LoVo (cell line): ENCODE measurements at places on chromosomes 12 and 14.

- DNase-seq = peak; percentile 58
These were observed 69.4 kb downstream of the ATXN2 start for GRCh38 chr12:111529424-111530368.

GRCh38 chr14:65164068-65164824 lies 61.9 kb upstream of the MAX start:
- peak; percentile 67 for DNase-seq

DNA sequence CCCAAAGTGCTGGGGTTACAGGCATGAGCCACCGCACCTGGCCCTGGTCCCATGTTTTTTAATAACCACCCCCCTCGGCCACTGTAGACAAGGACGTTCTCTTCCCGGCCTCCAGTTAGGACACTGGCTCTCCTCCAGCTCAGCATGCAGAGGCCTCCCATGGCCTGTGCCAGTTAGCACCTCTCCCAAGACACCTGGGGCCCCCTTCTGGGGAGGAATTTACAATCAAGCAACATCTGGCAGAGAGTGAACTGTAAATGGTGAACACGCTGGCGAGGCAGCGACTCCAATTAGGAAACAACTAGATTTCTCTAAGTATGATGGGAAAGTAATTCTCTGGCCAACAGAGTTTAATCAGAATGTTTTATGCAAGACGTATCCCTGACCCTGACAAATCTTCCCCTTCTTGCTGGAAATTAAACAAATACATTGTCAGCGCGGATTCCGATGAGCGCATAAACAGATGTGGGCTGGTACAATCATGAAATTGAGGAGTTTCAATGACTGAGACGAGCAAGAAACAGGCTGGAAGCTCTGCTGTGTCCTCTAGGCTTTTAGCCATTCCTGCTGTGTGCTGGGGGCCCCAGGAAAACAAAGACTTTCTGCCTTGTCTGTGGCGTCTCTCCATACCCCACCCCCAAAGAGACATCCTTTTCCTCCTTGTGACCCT lies 61.7 kb upstream of the DLK1 start:
- no peak for DNase-seq

- peak; percentile 88 for DNase-seq
These were observed 1.2 kb upstream of the CPNE8 start for GRCh38 chr12:38906482-38907200.

DNA sequence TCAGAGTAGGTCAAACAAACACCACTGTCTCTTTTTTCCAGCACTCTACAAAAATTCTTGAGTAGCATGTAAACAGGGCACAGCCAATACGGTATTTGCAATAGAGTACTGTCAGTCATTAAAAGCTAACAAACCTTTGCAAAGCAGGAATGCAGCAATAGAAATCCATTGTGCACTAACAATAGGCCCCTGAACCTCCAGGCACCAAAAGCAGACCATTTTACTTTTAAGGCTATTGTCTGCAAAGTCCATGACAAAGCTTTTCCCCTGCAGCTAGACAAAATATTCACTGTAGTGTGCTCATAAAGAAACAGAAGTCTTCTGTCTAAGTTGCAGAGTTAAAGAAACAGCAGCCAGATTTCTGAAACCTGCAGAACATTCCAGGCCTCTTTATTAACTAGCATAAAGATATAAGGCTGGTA lies 191.9 kb downstream of the SOX5 start:
- DNase-seq = no peak

DNA sequence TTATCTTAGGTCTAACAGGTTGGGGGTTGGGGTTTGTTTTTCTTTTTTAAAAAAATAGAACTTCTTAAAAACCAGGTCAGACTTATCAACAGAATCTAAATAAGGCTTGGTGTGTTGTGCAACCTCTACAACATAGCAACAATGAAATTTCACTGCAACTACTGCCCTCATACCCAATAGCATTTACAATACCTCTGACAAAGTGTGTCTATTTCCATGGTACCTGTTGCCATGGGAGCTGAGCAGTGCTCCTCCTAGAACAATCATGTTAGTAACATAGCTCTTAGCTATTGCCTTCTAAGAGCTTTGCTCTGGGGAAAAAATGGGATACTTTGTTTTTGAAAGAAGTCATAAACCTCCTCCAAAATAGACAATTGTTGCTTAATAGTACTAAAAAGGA lies 103.3 kb upstream of the CCDC175 start:
- DNase-seq = no peak

DNA sequence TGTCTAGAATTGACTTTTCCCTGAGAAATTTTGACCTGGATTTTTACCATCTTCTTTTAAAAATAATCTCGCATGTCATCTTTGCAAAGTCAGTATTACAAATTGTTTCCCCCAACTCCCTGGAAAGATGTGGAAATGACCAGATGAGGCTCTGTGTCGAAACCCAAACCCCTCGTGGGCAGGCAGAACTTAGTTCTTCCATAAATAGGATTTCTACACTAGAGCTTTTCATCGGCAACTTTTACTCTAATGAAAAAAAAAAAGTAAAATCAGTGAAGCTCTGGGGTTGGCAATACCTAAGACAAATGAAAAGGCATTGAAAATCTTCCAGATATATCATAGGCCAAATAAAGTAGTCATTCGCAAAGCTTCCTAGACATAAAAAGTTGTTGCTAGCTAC lies 17.0 kb downstream of the SSPN start:
- DNase-seq = no peak

- DNase-seq = no peak
These were observed 146.3 kb downstream of the PDZRN4 start for GRCh38 chr12:41334390-41334789.

GRCh38 chr14:101865288-101865687 lies 99.1 kb upstream of the DYNC1H1 start:
- no peak for DNase-seq

- no peak for DNase-seq
These were observed 25.5 kb downstream of the YEATS4 start for GRCh38 chr12:69385038-69385437.

DNA sequence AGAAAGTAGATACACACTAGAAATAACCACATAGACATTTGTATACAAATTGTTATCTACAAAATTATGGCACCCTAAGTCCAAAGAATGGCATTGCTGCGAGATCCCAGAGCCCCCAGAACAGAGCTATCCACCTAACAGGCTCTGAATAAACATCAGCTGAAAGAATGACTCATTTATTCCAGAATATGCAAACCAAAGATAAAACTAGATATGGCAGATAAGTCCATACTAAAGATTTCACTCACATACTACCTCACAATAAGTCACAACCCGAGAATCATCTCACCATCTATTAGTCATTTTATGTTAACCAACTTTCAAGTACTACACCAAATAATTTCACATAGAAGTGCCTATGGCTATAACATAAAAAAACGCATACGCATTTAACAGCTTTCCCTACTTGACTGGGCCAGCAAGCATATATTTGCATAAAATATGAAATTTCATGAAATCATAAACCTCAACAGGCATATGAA lies 5.6 kb downstream of the CNIH1 start:
- no peak for DNase-seq

GRCh38 chr12:3592856-3593625 lies 102.0 kb downstream of the PRMT8 start:
- no peak for DNase-seq

- peak; percentile 30 for DNase-seq
These were observed 212.5 kb downstream of the CHST11 start for GRCh38 chr12:104669089-104669721.

DNA sequence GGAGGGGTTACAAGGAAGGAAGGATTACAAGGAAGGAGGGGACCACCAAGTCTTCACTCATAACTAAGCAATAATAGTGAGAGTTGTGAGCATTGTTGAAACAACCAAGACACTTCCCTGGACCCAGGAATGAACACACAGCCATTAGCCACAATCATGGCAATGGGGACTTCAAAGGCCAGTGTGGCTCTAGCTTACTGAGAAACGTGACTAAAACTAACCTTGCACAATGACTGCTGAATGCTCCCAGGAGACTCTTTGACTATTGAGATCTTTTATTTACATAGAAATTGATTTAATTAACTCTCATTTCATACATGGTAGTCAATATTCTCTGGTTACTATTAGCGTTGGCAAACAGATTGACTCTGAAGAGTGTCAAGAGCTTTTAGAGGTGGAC lies 263.0 kb upstream of the SOX5 start:
- no peak for DNase-seq

DNA sequence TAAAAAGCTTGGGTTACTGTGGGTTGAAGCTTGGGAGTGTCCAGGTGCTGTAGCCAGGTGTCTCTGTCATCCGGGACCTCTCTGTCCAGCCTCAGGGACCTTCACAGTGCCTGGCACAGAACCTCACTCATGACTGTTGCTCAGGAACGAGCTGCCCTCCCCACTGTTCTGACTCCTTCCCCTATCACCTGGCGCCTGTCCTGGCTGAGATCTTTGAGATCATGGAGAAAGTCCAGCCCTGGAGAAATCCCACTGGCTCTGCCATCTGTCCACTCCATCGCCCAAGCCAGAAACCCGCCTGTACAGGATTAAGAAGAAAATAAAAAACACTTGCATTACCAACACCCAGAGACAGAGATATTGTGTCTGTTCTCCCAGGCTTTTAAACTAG lies 53.5 kb downstream of the DGLUCY start:
- no peak for DNase-seq

- no peak for DNase-seq
These were observed 43.7 kb downstream of the DEGS2 start for GRCh38 chr14:100115726-100116125.

DNA sequence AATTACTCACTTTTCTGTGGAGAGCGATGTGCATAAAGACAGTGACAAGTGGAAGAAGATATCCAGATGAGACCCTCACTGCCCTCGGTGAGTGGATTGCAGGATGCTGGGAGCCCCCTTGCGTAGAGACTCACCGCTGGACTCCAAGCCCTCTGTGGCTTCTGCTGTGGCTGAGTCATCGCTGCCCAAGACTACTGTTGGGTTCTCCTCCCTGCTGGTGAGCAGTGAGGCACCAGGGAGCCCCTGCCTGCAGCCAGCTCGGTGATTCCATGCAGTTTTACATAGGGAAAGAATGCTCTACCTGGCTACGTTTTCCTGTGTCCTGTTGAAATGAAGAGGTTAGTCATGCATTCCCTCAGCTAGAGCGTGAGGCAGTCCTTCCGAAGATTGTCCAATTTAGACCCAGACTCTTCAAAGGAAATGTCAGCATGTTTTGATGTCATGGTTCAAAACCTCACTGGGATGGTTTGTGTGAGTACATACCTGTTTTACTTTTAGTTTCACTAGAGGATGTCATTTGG lies 28.2 kb downstream of the TRAF3 start:
- DNase-seq = no peak

GRCh38 chr12:39619316-39619659 lies 315 bp downstream of the ABCD2 start:
- DNase-seq = no peak

- DNase-seq = no peak
These were observed 1892.1 kb upstream of the SEL1L start for GRCh38 chr14:83425706-83426105.

- peak; percentile 78 for DNase-seq
These were observed 2.2 kb downstream of the RCOR1 start for GRCh38 chr14:102594514-102595175.

DNA sequence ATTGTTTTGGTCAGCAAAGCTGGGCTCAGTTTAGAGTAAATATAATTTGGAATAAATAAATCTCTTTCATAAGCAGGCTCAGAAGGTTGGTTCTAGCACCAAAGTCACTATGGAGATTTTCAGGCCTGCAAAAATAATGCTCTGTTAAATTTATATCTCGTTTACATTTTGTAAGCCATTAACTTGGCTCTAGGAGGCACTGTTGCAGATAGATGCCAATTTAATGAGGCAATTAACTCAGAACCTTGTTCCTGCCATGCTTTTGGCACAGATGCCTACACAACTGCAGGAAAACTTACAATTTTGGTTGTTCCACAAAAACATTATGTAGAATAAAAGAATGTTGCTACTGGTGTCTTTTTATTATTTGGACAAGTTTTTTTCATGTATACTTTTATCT lies 428.1 kb downstream of the FLRT2 start:
- no peak for DNase-seq

GRCh38 chr12:128361400-128361995 lies 94.5 kb downstream of the TMEM132C start:
- DNase-seq = no peak

DNA sequence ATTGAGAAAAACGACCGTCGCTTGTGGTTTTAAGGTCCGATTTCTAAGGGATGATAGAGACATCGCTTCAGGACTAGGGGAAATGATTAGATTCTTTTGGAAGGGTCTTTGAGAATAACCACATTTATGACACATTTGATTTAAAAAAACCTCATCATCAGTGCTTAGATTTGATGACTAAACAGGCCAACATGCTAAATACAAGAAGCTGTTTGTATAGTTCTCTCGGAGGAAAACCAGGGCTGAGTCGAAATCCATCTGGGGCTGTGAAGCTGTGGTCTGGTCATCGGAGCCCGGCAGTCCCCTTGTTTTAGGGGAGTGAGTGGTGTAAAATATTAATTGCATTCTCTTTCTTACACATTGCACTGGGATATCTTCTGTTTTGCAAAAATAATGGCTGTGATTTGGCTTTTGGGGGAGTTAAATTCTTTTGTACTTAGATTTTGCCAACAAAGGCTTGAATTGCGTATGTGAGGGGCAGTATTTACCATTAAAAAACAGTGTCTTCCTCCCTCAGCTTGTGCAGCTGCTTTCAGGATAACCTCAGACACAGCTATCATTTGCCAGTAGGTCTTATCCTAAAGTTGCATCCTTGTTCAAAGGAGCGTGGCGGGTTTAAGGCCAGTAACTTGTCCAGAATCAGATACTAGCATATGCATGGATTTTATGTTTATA lies 550 bp downstream of the GNG2 start:
- DNase-seq = no peak

DNA sequence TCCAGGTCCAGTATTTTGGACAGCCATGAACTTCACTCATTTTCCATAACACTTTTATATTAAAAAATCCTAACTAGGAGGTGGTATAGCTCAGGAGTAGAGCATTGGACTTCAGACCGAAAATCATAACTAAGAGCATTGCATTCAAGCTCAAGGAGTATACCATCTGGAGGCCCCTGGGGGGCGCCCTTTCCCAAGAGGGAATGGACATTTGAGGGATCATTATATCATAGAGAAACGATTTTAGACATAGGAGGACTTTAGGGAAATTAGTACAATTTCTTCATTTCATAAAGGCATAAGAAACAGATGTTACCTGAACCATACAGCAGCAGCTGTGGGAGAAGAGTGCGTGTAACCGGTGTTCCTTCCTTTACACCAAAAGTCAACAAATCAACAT lies 5.2 kb upstream of the ATG14 start:
- no peak for DNase-seq
